ENCODE measurements at places on chromosomes 16 and 17. TPM values are rescaled to one million over a fixed set of nuclear protein-coding genes. Genes with fewer than 3 reads are reported as not detected.

The EXOC3L1 gene
- total RNA-seq: not detected

The TOM1L1 gene
- total RNA-seq: 1.2 TPM

DNA sequence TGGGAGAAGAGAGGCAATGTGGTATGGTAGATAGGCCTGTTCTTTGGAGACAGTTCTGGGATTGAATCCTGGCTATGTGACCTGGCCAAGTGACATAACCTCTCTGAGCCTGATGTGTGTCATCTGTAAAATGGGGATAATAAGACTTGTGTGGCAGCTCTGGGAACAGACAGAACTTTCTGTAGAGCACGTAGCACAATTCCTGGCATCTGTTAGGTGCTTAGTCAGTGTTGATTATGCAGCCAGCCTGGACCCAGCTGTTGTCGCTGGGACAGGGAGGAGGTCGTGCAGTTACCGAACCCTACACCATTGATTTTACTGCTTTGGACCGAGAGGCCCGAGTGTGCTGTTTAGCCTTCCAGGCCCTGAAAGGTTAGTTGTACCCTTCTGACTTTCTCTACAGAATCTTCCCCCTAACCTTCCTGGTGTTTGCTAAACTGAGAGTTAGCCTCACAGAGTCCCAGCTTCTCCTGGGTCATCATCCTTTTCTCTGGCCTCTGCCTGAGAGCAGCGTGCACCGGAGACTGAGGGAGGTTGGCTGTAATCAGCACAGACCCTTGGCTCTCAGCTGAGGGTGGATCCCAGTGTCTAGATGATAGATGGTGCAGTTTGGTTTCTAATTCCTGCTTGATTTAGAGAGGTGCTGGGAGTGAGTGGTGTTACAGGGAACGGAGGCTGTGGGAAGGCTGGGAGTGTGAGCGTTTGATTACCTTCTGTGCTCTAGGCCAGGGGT lies 31.9 kb downstream of the MSI2 start:
- no peak for DNase-seq

The KRT9 gene
- not detected for total RNA-seq

The CES5A gene
- not detected for total RNA-seq

- peak; percentile 32 for DNase-seq
Observed at GRCh38 chr16:17026600-17027242, 444.0 kb downstream of the XYLT1 start.

The NSRP1 gene
- total RNA-seq: 27.4 TPM

The SHCBP1 gene
- 45.6 TPM for total RNA-seq

The KRT33B gene
- total RNA-seq: not detected

The MYH8 gene
- total RNA-seq: not detected
